Retina (tissue), 1 donor: ENCODE measurements at places on chromosomes 4 and X.

DNA sequence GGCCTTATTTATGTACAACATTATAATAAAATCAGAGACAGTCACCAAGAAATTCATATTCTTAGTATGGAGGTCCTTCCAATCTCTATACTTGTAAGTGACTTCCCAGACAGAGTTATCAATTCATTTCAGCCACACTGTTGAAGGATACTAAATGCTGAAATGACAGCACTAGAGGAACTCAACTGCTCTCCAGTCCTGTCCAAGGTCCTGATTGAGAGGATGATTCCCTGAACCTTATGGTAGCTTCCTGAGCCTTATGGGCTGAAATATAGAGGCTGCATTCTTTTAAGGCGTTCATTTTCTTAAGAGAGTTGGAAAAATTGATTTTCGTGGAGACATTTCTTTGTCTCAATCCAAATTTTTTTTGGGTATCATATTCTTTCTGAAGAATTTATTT is 205.9 kb downstream of the TLL1 start:
- DNase-seq = no peak

DNA sequence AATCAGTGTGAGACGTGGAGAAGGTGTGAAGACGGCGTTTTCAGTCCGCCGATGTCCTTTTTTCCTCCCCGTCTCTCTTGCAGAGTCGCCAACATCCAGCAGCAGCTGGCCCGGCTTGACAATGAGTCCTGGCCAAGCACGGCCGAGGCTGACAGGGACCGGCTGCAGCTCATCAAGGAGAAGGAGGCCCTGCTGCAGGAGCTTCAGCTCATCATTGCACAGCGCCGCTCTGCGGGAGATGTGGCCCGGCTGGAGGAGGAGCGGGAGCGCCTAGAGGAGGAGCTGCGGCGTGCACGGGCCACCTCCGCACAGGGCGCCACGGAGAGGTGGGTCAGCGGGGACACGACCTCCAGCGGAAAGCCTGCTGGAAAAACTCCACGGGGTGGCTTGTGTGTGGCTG is 47.1 kb upstream of the CLCN4 start:
- no peak for DNase-seq

- DNase-seq = no peak
These were observed 22.4 kb downstream of the SH3TC1 start for GRCh38 chr4:8221476-8221875.

DNA sequence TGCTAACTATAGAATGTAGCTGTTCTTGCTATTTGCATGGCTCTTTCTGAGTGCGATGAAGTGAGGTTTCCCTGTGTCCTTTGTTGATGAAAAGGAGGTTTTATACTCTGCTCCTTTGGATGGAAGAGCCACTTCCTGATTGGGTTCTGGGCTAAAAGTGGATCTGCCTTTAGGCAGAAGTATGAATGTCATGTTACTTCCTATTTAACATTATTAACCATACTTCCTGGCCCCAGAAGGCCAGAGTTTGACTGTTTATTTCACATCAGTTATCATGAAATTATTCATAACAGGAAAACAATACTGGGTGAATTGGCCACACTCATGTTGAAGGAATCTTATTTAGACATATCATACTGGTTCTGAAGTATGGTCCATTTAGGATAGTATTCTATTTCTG is 386.2 kb downstream of the PCDH7 start:
- no peak for DNase-seq

DNA sequence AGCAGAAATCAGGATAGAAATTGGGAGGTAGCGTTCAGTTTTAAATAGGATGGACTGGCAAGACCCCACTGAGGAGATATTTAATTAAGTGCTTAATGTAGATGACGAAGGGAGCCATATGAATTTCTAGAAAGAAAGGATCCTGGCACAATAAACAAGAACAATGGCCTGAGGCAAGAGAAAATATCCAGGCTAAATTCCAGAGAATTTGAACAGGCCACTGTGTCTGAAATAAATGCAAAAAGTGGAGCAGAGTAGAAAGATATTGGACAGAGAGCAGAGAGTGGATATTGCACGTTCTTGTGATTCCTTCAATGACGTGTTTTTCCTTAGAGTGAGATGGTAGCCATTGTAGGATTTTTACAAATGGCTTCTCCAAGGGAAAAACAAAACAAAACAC is 1504.8 kb downstream of the C4orf33 start:
- no peak for DNase-seq

DNA sequence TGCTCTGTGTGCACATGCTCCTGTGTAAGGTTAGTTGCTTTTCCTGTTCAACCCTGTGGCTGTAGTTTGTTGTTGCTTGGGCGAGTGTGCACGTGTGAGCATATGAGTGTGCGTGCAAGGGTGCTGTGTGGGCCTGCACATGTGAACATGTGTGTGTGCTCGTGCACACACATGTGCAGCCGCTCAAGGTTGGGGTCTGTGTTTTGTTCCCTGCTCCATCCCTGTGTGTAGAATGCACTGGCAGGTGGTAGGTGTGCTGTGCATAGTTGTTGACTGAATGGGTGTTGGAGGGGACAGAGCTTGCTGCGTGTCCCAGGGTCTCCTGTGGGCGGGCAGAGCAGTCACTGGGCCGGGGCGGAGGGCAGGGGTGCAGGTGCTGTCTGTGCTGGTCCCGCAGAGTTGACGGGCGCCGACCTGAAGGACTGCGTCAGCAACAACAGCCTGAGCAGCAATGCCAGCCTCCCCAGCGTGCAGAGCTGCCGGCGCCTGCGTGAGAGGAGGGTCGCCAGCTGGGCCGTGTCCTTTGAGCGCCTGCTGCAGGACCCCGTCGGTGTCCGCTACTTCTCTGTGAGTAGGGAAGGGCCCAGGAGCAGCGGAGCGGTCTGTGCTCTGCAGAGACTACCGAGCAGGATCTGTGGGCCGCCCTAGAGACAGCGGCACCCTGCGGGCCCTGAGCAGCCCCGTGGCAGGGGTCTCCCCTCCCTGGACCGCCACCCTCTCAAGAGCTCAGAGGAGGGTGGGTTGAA is 27.9 kb upstream of the HGFAC start:
- peak; percentile 70 for DNase-seq

GRCh38 chr4:150950657-150951288 is 64.3 kb downstream of the LRBA start:
- no peak for DNase-seq

GRCh38 chr4:188728359-188728758 is 589.1 kb downstream of the TRIML1 start:
- no peak for DNase-seq

GRCh38 chrX:40570346-40571093 is 10.2 kb upstream of the ATP6AP2 start:
- no peak for DNase-seq

DNA sequence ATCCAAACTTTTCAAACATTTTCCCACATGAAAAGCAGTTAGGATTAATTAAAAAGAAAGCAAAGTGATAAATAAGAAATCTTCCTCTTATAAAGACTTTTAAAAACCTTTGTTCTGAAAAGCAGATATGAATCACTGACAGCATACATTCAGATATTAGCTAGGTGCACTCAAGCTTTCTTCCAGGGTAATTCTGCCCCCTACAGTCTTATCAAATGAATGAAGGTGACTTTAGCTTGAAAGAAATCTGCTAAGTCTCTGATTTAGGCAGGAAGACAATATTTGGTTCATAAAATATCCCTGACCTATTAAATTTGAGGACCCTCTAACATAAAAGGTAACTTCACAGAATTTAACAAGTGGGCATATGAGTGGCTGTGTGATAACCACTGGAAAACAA is 209.1 kb upstream of the FAM47A start:
- no peak for DNase-seq

- no peak for DNase-seq
These were observed 22.0 kb downstream of the AFAP1 start for GRCh38 chr4:7917669-7918068.

- DNase-seq = no peak
These were observed 179.7 kb downstream of the STIM2 start for GRCh38 chr4:27040356-27040755.

- no peak for DNase-seq
These were observed 91.3 kb upstream of the KLHL13 start for GRCh38 chrX:118207831-118208453.

- no peak for DNase-seq
These were observed 43.5 kb downstream of the FMR1NB start for GRCh38 chrX:148024425-148025148.

DNA sequence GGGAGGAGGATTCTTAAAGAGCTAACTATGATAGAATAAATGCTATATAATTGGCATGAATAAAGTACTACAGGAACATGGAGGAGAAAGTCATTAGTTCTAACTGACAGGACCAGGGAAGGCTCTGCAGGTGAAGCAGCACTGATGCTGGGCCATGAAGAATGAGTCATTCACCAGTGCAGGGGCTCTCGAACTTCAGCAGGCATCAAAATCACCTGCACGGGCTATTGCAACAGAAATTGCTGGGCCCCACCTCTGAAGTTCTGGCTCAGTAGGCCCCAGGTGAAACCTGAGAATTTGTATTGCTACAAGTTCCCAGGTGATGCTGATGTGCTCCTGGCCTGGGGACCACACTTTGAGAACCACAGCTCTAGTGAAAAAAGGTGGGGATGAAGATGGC is 33.7 kb downstream of the TMEM150C start:
- DNase-seq = no peak

DNA sequence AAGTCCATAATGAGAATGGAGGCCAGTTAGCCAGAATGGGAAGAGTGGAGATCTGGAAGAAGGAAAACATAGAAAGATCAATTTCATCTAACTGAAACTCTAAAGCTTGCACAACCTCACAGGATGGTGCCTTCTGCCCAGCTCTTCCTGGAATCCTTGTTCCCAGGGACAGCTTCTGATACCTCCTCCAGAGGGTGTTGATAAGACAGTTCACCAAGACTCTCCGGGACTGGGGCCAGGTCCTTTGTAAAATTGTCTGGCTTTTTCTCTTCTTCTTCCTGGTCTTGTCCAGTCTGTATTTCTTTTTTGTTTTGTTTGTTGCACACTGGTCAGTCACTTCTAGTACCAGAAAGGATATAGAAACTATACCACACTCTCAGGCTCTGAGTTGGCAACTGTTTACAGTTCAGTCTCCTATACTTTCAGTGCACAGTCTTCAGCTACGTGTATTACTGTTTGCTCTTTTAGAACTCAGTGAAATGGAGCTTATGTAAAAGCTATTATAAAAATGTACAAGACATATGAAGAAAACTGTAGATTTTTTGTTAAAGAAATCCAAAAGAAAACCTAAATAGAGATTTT is 142.8 kb upstream of the RPL34 start:
- no peak for DNase-seq

- DNase-seq = no peak
These were observed 106.2 kb downstream of the FNIP2 start for GRCh38 chr4:158875026-158875425.

- no peak for DNase-seq
These were observed 38.2 kb downstream of the CHST7 start for GRCh38 chrX:46611658-46612362.

- no peak for DNase-seq
These were observed 24.7 kb upstream of the EPGN start for GRCh38 chr4:74283614-74284013.

DNA sequence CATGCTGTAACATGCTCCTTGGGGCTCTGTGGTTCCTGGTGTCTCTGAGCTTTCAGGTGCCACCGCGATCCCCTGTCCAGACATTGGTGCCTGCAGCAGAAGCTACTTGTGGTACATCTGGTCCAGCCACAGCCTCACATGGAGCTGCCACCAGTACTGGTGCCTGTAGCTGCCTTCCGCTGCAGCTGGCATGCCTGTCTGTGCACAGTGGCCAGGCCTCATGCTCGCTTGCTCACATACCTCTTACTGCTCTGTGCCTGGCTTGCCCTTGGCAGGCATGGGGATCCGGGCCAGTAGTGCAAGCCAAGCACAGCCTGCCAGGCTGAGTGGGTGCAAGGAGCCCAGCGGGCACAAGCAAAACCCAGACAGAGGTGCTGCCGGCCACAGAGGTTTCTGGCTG is 618.6 kb downstream of the DMD start:
- no peak for DNase-seq

DNA sequence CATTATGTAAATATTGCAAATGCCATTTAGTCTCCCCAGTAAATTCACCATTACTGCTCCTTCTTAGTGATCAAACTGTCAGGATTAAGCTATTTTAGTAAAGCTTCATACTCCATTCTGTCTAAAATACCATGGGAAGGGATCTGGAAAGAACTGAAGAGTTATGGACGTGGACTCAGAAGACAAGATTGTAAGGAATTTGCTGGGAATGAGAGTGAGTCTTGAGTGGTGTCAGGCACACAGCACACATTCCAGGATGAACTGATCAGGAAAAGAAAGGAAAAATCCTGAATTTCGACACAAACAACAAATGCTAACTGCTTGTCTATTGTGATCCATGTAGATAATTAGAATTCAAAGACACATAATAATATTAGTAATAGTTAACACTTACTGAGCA is 311.0 kb downstream of the CENPC start:
- DNase-seq = no peak

- no peak for DNase-seq
These were observed 15.7 kb downstream of the ATP8A1 start for GRCh38 chr4:42641161-42641560.

GRCh38 chr4:1767770-1768366 is 25.2 kb upstream of the FGFR3 start:
- DNase-seq = no peak

DNA sequence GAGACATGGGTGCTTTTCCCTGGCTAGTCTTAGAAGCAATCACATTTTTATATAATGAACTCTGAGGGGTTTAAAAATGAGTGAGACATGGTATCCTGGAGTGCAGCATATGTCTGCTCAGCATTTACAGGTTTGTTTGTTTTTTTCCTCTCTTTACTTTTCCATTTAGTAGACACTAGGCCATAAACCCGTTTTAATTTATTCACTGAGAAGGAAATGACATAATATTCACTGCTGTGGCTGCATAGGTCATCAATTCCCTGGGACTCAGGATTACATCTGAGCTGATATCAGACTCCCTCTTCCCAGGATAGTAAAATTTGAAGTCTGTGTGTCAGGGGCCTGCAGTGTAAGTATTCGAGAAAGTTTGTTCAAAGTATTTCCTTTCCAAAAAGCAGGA is 178.9 kb upstream of the SPRY1 start:
- no peak for DNase-seq

DNA sequence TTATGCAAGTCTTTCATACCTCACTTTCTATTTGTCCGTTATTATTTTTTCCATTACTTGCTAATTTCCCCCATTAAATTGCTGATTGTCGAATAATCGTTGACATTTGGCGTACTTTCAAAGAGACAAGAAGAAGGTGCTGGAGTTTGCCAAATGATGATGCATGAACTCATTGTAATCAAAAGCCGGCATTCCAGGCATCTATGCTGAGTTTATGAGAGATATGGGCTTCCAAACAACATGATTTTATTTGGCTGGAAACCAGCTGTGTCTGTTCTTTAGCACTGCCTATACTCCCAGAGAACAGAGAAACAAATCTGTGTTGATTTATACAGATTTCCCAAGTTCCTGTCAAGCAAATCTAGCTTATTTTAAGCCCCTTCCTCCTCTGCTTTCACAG is 80.8 kb upstream of the RPS6KA3 start:
- DNase-seq = no peak
